ENCODE measurements at places on chromosomes 16 and 17.

GRCh38 chr17:688100-688989 lies 26.3 kb downstream of the VPS53 start:
- DNase-seq: no peak

- DNase-seq: no peak
These were observed 154.1 kb upstream of the SOX9 start for GRCh38 chr17:71966459-71967313.

- no peak for DNase-seq
These were observed 18.6 kb upstream of the POLR3E start for GRCh38 chr16:22278441-22279230.

DNA sequence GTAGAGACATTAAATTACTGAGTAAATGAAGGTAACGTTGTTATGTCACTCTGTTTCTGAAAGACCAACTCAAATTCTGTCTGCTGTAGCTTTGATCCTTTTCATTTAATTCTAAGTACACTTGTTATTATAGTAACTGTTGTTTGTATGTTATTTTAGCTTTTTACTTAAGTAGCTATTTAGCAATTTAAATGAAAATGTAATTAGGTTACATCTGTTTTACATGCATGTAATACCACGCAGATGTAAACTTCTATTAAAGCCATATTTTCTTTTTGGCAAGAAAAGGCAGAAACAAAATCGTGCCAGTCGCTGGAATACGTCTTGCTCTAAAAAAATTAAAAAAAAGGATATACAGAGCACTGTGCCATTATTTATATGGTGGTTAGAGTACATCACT lies 282.8 kb downstream of the FTO start:
- no peak for DNase-seq

- no peak for DNase-seq
These were observed 25.7 kb downstream of the CHD9 start for GRCh38 chr16:53080345-53081031.

GRCh38 chr16:55125818-55126385 lies 195.2 kb downstream of the IRX5 start:
- DNase-seq: no peak

GRCh38 chr17:58960068-58960467 lies 146.6 kb downstream of the TRIM37 start:
- DNase-seq: no peak

DNA sequence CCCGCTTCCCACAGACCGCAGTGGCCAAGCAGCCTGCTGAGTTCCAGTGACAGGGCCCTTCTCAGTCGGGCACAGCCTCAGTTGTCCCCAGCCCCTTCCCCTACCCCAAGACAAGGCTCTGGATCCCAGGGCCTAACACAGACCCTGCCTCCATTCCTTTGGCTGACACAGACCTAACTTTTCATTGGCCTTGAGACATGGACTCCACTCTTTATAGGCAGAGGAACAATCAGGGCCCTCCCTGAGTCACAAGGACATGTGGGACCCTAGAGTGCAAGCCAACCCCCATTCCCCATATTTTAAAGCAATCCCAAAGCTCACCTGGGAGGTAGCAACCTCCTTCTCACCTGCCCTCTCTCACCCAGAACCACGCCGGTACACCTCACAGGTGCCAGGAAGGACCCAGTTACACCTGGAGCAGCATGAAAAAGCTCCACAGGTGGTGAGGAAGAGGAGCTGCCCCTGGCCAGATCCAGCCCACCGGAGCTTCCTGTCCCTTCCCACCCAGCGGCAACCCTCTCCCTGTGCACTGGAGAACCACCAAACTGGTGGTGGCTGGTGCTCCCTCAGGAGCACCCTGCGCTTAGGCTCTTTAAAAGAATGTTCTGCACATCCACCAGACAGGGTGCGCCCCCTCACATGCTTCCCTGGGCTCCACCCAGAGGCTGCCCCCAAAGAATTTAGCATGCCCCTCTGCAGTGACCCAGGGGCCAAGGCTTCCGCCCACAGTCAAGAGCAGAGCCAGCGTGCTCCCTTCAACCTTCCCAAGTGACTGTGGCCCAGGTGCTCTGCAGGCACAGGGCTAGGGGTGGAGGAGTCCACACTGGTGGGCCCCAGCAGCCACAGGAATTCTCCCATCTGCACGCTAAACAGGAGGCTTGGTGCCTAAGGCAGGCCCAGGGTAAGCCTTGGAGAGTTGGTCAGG lies 3.4 kb downstream of the MNT start:
- no peak for DNase-seq

- DNase-seq: no peak
These were observed 22.7 kb downstream of the TRPV3 start for GRCh38 chr17:3534881-3535252.

DNA sequence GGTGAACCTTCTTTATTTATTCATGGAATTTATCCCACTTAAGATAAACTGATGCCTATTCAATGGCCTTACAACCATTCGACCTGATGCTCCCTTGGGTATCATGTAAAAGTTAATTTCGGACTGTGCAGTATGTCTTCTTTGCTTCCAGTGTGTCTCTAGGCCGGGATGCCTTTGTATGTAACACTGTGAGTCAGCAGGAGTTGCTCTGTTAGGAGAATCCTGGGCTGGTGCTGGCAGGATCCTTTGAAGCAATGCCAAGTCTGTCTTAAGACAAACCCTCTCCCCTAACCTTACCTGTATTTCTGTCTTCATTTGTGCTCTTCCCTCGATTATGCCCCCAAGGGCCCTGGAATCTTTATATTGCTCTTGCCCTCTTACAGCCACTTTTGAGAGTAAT lies 37.9 kb upstream of the ABCA8 start:
- no peak for DNase-seq

DNA sequence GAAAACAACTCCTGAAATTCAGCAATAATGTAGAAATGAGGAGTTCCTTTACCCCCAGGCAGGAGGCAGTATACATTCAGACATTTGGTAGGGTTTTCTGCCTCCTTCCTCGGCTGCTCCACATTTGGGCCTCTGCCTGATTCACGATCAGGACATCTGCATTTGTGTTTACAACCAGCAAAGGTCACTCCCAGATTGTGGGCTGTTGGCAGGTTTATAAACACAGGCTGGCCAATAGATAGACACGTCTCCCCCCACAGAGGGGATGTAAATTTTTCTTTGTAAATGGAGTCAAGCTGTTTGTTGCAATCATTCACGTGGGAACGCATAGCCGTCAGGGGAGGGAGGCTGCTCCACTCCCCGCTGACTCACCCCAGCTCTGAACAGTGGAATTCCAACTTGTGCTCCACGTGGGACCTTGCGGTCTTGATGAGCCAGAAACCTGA lies 252.1 kb upstream of the N4BP1 start:
- no peak for DNase-seq

DNA sequence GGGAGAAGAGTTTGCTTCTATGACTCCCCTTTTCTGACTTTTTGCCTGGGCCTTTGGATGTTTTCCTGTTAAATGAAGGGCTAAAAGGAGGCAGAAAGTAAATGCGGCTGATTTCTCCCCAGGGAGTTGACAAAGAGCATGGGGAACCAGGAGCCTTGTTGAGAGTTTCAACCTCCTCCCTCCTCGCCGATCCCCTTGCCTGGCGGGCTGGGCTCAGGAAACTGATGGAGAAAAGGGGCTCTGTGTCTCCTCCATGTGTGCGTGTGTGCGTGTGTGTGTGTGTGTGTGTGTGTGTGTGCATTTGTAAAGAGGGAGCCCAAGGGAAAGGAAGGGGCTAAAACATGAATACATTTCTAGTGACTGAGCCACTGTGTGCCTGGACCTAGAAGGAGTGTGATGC lies 94.5 kb downstream of the ZDHHC7 start:
- DNase-seq: no peak

DNA sequence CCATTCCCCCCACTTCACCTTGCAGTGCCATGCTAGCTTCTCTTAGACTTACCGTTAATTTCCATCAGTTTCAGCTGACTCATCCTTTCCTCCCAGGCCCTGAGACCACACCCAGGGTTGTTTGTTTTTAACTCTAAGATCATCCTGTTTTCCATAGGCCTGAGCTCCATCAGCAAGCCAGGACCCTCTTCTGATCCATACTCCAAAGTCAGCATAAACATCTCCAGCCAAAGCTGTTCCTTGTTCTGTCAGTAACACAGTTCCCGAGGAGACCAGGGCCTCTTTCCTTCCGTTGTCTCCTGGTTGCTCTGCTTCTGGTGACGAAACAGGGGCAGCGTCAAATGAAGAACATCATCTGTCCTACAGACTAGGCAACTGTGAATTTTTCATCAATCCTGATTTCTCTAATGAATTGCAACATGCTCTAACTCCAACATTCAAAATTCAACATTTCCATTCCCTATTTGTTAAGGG lies 83.8 kb upstream of the HNF1B start:
- no peak for DNase-seq

All from T-helper 2 cell (primary cell).